ENCODE measurements at places on chromosomes 16 and 17.

GRCh38 chr16:81861503-81861902 is 82.4 kb downstream of the PLCG2 start:
- DNase-seq, result no peak

GRCh38 chr16:2482249-2482648 is 7.3 kb downstream of the TBC1D24 start:
- no peak for DNase-seq

DNA sequence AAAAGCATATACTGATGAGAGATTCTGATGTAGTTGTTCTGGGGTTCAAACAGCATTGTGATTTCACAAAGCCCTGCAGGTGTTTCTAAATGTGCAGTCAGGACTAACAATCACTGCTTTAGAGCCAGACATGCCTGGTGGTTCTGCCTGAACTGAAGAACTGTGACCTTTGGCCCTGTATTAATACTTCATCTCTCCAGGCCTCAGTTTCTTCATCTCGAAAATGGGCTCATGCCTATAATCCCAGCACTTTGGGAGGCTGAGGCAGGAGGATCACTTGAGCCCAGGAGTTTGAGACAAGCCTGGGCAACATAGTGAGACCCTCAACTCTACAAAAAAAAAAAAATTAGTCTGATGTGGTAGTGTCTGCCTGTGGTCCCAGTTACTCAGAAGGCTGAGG is 3.9 kb downstream of the DNAI2 start:
- DNase-seq, result no peak

DNA sequence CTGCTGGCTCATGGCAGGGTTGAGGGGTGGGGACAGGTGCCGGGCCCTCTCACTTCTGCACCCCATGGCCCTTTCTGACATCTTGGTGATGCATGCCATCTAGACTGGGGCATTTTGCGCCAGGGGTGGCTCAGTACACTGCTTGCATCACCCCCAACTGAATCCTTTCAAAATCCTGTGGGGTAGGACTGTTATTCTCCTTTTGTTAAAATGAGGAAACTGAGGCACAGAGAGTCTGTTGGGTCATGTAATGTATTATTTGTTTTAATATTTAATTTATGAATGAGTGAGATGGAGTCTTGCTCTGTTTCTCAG is 9.9 kb downstream of the ADCY7 start:
- no peak for DNase-seq

DNA sequence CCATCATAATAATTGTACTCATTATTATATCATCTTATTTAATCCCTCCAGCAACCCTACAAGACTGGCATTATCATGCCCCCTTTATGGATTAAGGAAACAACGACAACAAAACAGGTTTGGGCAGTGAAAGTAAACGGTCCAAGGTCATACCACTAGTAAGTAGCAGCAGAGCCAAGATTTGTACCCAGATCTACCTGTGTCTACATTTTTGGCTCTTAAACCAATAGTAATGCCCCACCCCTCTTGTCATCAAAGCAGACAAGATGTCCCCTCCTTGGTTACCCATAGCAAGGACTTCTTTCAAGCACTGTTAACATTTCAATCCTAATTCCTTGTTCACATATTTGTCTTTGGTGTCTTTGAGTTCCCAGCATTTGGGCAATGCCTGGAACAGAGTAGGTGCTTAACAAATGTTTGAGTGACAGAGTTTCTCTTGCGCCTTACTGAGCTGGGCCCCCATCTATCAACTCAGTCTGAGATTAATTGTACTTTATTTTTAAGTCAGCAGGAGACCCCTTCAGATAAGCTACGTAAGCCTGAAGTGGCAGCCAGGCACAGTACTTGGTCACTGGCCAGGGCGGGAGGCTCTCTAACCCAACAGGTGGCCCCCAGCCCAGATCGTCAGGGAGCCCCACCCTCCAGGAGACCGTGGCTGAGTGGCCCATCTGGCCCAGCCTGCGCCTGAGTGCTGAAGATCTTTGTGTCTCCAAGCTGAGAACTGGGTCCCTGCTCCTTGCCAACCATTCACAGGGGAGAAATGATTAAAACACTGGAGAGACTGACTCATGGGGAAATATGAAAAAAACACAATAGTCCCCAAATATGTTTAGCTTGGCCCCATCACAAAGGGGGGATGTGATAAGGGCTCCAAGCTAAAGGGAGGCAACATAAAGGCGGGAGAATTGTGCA is 75.8 kb downstream of the AXIN2 start:
- no peak for DNase-seq

DNA sequence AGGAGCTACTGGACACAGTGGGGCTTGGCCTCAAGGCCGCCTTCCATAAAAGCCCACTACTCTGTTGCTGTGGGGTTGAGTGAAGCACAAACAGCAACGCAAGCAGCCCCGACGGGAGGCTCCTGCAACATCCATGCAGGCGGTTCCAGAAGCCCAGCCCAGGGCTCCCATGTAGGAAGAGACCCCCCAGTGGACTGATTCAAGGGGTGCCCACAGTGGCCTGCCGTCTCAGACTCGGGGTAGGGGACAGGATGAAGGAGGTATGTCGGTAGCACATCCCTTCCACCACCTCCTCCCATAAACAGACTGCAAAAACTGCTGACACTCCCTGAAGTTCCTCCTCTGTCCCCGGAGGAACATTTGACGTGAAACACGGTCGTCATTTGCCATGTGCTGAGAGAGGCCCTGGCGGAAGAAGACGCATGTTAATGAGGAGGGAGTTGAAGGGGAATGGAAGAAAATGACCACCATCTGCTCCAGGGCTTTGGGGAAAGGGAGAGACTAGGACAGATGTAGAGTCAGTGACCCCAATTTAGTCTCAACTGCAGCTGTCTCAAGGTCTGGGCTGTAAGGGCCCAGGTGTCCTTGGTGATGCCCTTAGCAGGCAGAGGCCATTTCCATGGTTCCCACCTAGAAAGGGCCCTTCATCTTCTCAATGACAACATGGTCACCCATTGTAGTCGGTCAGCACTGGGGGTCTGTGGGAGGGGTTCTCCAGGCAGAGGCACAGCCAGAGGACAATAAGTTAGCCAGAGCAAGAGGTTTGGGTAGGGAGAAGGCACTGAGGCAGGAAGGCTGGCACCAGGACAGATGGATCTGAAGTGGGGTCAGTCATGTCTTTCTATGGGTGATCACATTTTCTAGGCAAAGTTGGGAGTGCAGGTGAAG is 200.6 kb downstream of the CPPED1 start:
- peak; percentile 38 for DNase-seq

GRCh38 chr16:3681206-3681605 is 26.7 kb downstream of the DNASE1 start:
- DNase-seq, result no peak

GRCh38 chr16:55479430-55480140 is 587 bp downstream of the MMP2 start:
- no peak for DNase-seq

- no peak for DNase-seq
Measured at GRCh38 chr17:45282683-45283644, 21.1 kb upstream of the SPATA32 start.

DNA sequence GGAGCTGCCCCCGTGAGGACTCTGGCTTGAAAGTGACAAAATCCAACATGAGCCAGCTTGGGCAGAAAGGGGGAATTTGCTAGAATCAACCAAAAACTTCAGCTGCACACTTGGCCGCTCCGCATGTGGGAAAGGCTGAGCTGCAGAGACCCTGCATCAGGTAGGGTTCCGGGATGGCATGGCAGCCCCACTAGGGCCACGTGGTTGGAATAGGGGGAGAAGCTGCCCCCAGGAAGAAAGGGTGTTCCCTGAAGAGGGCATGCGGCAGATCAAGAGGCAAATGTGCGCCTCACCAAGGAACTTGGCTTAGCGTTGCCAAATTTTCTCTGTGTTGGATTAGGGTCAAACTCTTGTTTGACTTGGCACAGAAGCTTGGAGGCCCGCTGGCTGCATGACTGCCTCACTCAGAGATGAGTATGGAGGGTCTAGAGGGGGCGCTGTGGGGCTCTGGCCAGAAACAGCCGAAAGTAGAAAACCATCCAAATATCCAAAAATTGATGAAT is 29.2 kb upstream of the WFIKKN2 start:
- DNase-seq, result no peak

GRCh38 chr16:84176192-84177053 is 10.4 kb downstream of the TAF1C start:
- no peak for DNase-seq

DNA sequence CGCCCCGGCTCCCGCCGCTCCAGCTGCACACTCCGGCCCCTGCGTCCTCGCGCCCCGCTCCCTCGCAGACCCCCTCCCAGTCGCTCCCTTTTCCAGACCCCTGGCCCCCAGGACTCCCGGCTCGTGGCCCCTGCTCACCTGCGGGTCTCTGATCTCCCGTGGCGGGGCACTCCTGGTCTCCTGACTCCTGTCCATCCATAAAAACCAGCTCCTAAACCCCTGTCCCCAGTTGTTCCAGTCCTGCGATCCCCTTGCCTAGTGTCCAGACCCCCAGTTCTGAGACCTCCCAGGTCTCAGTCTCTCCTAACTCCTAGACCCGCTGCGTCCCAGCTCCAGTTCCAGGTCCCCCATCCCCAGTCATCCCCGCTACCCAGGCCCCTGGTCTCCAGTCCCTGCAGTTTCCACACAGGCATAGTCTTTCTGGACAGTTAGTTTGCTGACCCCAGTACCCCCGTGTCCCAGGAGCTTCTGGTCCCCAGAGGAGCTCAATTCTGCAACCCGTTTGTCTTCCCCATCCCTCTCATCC is 379 bp downstream of the SNX29 start:
- DNase-seq, result no peak

GRCh38 chr17:50448643-50449042 is 20.0 kb downstream of the CHAD start:
- no peak for DNase-seq

- no peak for DNase-seq
Measured at GRCh38 chr17:47686664-47687327, 7.2 kb upstream of the TBKBP1 start.

DNA sequence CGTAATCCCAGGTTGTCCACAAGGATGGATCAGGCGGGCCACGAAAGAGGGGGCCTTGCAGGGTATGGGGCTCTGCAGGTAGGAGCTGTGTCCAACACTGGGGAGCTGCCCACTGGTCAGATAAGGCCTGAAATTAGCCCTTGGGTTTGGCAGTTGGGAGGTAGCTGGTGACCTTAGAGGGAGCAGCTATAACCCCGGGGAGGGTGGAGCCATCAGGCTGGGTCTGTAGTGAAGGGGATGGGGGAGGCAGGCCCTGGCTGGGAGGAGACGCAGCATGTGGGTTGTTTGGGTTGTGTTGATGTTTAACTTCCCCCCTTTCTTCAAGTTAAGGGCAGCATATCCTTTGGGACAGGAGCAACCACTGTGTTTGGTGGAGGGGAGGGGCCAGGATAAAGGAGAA is 5.9 kb downstream of the MLLT6 start:
- DNase-seq, result no peak

- no peak for DNase-seq
Measured at GRCh38 chr17:77451245-77451893, 310.6 kb downstream of the SEC14L1 start.

- DNase-seq, result no peak
Measured at GRCh38 chr17:15240644-15241043, 24.5 kb downstream of the PMP22 start.

DNA sequence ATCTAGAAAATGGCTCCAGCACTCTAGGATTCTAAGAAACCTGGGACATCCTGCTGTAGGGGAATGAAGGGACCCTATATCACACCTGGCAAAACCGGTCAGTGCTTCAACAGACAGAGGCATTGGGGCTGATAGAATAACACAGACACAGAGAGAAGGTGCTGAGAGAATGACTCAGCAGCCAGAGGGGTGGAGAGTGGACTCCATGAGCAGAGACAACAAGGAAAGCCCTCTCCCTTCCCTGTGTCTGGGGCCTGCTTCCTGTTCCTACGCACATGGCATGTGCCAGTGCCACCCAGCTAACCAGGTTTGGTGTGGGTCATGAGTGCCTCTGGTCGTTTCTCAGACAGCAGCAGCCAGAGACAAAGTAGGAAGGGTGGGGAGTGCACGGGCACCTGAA is 140.3 kb downstream of the CCT6B start:
- DNase-seq, result no peak

DNA sequence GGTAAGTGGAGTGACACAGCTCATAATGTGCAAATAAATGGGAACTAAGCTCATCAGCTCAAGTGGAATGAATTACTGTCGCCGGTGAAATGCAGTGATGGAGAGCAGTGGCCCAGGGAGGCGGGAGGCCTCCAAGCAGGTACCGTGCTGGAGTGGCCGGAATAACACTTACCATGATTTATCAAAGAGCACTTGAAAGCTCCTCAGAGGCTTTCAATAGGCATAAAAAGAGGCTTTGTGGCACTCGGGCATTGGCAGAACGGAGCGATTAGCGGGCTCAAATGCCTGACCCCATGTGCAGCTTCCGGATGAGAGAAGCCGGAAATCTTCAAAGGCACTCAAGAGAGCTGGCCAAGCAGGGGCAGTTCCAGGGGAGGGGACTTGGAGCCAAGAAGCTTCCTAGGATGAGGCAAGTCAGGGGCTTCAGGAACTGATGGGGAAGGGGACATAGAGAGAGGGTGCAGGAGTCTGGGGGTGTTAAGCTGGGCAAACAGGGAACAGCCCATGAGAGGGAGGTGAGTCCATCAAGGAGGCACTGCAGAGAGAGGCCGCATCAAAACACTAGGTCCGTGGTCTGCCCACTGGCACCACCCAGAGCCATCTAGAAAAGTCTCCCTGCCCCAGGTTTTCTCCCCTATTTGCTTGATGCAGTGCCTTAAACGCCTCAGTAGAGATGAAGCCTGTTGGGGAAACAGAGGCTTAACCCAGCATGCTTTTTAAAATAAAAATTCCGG is 144.0 kb upstream of the IRX6 start:
- no peak for DNase-seq

DNA sequence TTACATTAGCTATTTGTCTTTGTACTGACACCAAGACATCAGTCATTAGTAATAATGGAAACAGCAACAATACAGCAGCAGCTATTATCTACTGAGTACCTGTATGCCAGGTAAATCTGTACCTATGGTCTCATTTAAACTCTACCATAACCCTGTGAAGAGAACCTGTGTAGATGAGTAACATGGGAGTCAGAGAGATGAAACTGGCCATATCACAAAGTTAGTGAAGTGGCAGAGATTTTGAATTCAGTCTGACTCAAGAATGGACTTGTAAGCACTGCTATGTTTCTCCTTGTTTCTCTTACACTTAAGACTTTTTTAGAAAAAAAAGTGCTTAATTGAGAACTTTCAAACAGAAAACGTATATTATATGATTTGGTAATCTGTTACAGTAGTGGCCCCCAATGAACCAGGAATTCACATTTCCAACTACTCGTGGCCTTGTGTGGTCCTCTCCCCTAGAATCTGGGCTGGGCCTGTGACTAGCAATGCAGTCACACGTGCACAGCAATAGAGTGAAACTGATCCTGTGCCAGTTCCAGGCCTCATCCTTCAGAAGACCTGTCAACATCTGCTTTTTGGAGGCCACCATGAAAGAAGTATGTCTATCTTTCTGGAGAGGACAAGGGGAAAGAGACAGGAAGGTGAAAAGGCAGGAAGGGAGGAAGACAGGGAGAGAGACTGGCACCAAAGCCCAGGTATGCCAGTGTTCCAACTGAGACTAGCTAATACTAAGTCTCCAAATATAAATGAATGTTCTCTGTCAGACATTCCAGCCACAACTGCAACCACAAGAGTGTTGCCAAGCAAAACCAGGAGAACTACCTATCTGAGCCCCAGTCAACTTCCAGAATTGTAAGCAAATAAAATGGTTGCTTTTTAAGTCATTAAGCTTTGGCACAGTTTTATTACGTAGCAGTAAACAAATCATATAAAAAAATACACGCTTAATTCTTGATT is 12.0 kb downstream of the CRLF3 start:
- no peak for DNase-seq
